Renal cortex interstitium (tissue), 15 donors: ENCODE measurements at places on chromosomes 3 and 15. TPM values are rescaled to one million over a fixed set of nuclear protein-coding genes. Genes with fewer than 3 reads are reported as not detected.
A peak's percentile ranks its signal among the peaks of the same experiment; 100 is the strongest.

- no peak for DNase-seq
Observed at GRCh38 chr3:51702156-51702555, 4.7 kb upstream of the GRM2 start.

The ROPN1 gene
- polyA plus RNA-seq, result not detected

GRCh38 chr3:185215873-185216606, 37.8 kb downstream of the EHHADH start:
- DNase-seq, result no peak

DNA sequence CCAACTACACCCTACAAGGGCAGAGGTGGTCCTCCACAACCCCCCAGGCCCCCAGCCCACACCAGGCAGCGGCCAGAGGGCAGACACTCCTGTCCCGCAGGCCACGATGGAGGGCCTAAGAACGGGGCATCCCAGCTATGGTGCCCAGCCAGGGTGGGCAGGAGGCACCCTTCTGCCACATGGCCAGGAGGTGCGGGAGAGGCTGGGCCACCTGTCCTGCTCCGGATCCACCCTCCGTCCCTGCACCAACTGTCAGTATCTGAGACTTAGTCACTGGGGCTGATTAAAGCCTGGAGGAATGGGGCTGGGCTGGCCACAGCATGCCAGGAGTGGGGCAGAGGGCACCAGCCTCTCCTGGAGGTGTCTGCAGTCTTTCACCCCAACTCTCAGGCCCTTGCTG, 37.9 kb downstream of the TNK2 start:
- no peak for DNase-seq

The HTR3E gene
- 0.11 TPM for polyA plus RNA-seq

GRCh38 chr3:193729088-193729465, 136.1 kb downstream of the OPA1 start:
- no peak for DNase-seq

- no peak for DNase-seq
Observed at GRCh38 chr15:36953346-36953745, 147.0 kb downstream of the MEIS2 start.

The CHD2 gene
- 112 TPM for polyA plus RNA-seq

DNA sequence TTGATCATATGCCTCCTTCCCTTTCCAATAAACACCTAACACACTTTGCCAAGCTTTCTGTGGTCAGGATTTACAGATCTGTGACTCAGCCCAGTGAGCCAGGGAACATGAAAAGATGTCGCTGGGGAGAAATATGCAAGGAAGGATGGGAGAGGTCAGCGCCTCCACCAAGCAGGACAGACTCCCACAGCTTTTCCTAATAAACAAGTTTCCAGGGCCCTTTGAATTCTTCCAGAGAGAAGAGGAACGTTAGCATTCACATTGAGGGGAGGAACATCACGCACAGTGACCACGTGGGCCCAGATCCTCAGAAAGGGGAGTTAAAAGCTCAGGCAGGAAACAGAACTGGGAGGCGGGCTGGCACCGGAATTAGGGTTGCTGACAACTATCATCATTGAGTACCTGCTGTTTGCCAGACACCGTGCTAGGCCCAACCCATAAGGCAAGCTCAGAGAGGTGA, 33.3 kb upstream of the MRPS22 start:
- no peak for DNase-seq

GRCh38 chr15:70164910-70165715, 67.4 kb upstream of the TLE3 start:
- no peak for DNase-seq

DNA sequence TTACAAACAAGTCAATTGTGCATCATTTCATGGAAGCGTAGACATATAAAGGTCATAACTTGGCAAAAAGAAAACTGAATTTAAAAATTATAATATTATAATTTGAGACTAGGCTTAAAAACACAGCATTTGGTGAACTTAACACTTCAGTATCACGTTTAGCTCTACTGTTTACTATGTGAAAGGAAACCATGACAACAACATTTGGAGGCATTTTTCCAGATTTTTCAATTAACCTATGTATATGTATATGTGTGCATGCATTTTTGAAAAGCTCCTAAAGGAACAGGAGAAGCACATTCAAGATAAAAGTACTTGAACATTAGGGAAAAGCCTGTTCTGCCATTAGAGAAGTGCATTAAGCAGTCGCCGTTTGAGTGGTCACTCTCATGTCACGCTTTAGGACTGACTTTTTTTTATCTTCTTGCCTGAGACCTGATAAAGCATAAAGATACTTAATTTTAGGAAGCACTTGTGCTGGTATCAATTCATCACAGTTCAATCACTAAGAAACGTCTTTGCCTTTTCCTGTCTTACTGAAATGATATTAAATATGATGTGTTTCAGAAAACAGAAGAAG, 156.0 kb downstream of the NAALADL2 start:
- no peak for DNase-seq

GRCh38 chr3:184172681-184173373, 1.8 kb upstream of the AP2M1 start:
- no peak for DNase-seq

The SPSB4 gene
- 20.0 TPM for polyA plus RNA-seq

DNA sequence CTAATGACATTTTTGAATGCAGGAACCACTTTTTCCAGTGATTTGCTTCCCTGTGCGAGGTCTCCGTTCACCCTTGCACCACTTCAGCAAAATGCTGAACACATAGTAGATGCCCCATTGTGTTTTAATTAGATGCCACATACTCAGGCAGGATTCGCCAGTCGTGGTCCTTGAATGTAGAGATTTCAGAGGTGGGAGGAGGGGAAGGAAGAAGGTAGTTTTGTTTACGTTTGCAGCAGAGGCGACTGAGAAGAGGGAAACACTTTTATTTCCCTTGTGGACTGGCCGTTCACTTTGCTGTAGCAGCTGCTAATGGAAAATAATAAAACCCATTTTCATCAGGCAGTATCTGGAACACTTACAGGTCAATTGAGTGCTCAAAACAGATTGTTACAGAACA, 262.8 kb upstream of the TBL1XR1 start:
- no peak for DNase-seq

DNA sequence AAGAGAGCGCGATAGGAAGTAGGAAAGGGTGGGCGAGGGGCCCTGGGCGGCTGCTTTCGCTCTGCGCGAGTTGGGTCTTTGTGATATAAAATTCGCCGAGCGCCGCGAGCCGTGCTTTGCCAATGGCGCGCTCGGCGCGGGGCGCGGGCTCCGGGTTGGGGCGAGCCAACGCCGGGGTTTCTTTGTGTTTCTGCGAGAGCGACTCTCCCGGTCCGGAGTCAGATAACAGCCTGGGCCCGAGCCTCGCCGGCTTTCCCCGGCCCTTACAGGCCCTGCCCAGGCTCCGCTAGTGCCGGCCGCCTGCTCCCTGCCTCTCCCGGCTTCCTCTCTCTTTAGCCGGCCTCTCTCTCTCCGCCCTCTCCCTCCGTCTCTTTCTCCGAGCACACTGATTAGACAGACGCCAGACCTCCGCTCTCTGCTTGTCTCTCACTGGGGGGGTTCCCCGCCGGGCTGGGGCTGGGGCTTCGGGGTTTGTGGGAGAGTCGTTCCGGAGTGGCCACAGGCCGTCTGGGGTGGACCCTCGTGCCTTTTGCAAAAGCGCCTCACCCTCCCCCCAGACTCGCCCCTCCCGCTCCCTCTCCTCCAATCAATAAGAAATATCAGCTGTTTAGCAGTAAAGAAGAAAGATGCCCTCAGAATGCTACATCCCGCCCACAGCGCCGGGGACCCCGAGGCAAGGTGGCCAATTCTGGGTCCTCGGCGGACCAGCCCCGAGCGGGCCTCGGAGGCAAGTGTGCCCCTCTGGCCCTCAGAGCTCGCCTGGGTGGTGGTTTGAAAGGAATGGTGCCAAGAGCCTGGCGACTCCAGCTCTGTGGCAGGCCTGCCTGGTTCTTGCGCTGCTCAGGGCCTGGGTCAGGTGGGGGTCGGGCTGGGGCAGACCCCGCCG, 2.9 kb downstream of the NR2F2 start:
- DNase-seq, result peak; percentile 35

GRCh38 chr3:69853027-69853426, 113.8 kb downstream of the MITF start:
- DNase-seq, result no peak

- DNase-seq, result no peak
Observed at GRCh38 chr15:94965593-94965992, 734.2 kb downstream of the MCTP2 start.

The SLC12A1 gene
- polyA plus RNA-seq, result 489 TPM

GRCh38 chr3:94525043-94525442, 462.2 kb downstream of the NSUN3 start:
- no peak for DNase-seq

DNA sequence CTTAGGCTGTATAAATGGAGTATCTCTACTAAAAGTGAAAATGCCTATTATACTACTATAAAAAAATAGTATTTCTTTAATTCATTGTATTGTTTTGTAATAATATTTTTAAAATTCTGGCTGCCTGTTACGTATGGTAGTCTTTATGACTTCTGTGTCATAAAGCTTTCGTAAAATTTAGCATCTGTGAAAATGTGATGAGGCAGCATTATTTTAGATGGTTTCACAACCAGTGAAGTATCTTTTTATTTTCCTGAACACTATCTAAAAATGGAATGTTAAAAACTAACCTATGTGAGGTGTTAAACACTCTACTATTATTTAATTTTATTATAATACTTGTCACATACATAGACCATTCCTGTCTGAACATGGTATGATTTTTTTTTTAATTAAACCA, 46.2 kb downstream of the LRCH3 start:
- DNase-seq, result no peak

DNA sequence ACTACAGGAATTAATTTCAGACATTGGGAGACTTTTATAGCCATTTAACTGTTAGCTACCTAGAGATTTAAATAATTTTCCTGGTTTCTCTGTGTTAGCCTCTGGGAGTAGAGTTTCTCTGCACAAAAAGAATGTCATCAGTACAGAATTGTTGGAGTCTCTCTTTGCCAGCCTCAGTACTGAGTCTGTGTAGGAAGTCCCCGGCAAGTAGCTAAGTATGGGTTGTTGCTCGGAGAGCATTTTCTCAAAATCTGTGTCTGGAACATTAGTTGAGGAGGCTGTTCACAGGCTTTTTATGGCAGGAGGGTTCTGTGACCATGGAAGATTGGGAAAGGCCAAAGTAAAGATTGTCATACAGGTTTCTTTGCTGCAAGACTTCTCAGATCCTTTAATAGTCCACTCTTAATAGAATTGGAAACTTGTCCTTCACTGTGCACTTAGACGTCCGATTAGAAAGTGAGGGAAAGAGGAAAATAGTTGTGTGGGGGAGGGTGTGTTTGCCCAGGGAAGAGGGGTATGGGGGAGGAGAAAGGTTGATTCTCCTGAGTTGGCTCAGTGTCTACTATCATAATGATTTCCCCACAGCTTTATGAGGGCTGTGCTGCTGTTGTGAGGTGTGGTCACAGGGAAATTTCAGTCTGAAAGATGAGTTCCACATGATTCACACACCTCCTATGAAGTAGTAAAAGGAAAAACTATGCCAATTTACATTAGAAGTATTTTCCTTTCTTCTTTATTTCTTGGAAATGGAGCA, 207.1 kb downstream of the PTPRG start:
- DNase-seq, result no peak

- no peak for DNase-seq
Observed at GRCh38 chr3:111285694-111286093, 214.1 kb downstream of the NECTIN3 start.

- DNase-seq, result no peak
Observed at GRCh38 chr15:66269326-66270090, 16.0 kb upstream of the MEGF11 start.

DNA sequence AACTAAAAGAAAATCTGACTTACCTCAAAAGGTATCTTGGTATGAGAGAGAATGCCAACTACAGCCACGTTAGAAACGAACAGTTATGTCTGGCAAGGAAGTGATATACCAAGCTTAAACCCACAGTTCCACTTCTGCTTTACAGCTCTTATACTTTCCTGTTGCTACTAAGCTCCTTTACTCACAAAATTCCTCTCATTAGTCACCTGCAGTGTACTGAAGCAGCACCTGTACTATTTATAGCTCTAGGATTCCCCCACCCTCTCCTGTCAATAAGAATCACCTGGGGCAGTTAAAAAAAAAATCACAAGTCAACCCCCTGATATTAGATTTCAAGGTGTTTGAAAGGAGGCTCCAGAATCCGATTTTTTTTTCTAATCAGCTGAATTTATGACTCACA, 2.9 kb upstream of the TMEM266 start:
- DNase-seq, result no peak

- DNase-seq, result no peak
Observed at GRCh38 chr3:119255214-119255613, 14.5 kb upstream of the B4GALT4 start.

The CERS3 gene
- polyA plus RNA-seq, result not detected

The CTXN2 gene
- 0.09 TPM for polyA plus RNA-seq

The FGF7 gene
- polyA plus RNA-seq, result 20.0 TPM

The CCDC39 gene
- polyA plus RNA-seq, result 4.7 TPM

DNA sequence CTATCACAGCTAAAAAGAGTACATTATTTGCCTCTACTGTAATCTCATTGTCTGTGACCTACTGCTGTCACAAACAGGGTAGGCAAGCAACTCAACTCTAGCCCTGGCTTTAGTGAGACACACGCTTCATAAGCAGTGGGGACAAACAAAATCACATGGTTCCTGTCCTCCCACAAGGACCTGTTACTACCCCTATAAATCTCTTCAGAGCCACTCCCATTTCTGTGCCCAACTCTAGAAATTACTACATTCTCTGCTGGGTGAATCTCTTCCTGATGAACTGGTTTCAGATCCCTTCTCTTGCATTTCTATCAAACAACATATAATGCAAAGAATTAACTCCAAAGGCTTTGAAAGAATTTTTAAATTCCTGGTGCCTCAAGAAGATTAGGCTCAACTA, 117.3 kb downstream of the DMXL2 start:
- no peak for DNase-seq

The IQCF5 gene
- not detected for polyA plus RNA-seq

DNA sequence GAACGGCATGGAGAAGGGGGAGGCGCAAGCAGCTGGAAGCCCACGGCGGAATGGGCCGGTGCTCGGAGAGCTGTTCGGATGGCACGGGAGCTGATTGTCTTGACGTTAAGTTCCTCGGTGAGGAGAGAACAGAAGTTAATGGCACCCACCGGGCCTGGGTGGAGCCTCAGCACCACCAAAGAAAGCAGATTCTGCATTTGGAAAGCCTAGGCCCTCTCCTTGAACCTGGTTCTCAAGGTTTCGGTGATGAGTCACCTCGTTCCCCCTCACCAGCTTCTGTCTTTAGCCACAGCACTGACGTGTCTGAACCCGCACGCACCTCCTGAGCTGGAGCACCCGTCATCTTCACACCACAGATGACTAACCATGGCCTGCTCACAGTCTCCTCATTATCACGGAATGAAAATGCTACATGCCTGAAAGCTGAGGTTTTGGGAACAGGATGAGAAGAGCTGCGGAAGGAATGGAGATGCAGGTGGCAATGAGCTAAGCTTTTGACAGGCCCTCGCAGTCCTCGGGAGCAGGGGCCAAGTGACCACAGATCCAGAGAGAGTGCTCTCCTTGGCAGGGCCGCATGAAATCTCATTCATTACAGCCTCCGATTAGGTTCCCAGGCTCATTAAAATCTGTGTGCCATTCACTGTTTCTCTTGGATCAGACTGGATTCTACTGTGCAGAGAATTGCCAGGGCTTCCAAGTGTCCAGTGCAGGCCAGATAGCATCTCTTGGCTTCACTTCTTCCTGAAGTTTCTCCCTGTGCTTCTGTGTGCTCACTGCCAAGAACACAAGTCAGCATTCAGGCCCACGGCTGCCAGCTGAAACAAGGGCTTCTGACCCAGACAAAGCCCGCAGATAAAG, 96.3 kb upstream of the DLG1 start:
- no peak for DNase-seq

GRCh38 chr3:161332792-161333191, 38.5 kb downstream of the SPTSSB start:
- DNase-seq, result no peak

GRCh38 chr3:125374501-125374995, 577 bp downstream of the ZNF148 start:
- no peak for DNase-seq
